ENCODE measurements at places on chromosomes 3 and 15.

DNA sequence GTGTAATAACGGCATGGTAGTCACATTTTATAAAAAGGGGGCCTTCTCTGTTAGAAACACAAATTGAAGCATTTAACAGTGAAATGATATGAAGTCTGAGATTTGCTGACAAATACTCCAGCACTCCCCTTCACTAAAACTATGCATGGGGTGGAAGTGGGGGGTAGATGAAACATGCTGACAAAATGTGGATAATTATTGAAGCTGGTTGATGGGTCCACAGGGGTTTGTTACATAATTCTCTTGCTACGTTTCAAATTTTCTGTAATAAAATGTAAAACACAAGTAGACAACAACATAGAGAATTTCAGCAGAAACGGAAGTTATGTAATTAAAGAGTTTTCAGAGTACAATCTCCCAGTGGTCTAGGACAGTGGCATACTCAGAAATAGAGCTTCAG, 37.0 kb downstream of the MCF2L2 start:
- DNase-seq = no peak

DNA sequence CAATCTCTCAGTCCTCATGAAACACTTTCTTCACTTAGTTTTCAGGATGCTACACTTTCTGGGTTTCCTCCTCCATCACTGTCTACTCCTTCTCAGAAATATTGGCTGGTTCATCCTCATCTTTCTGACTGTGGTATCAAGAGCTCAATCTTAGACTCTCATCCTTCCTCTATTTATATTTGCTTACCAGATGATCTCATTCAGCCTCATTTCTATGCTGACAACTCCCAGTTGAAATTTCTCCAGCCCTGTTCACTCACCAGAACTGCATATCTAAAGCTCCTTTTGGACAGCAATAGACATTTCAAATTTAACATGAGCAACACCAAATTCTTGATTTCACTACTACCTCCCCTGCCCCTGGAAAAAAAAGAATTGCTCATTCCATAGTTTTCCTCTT, 48.0 kb upstream of the FBN1 start:
- no peak for DNase-seq

DNA sequence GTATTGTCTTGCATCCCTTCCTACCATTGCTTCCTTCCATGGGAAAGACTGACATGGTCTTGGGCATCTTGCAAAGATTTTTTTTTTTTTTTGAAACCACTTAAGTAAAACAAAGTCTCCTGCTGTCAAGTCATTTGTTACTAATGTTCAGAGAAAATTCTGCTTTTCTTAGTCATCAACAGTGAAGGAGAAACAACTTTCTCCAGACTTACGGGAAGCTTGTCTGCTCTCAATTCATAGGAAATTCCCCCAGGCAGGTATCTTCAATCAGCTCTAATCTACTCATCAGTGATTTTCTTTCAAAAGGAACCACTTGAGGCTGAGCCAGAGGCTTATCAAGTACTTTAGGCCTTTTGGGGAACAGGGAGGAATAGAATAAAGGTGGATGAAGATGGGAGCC, 15.9 kb upstream of the DRD3 start:
- DNase-seq = no peak

DNA sequence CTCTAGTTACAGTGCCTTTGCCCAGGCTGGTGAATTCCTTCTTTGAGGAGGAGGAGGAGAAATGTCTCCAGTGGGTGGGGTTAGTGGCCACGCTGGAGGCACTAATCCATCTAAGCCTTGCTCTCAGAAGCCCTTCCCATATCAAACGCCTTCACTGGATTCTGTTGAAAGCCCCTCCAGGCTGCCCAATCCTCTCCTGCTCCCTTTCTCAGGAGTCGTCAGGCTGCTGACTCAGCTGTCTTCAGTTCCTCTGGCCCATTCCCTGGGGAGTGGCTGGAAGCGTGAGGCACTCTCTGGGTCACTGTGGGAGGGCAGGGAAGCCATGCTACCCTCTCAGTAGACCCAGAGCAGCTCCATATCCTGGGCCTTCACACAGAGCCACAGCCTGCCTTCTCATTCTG, 2.7 kb downstream of the AP2M1 start:
- no peak for DNase-seq

GRCh38 chr3:23487015-23487414, 283.9 kb downstream of the UBE2E2 start:
- no peak for DNase-seq

GRCh38 chr3:104523136-104523535, 843.6 kb upstream of the ALCAM start:
- no peak for DNase-seq

- no peak for DNase-seq
Observed at GRCh38 chr15:86588413-86588812, 508.7 kb downstream of the AGBL1 start.

GRCh38 chr3:139636511-139636910, 41.3 kb downstream of the NMNAT3 start:
- no peak for DNase-seq

- no peak for DNase-seq
Observed at GRCh38 chr3:144777906-144778305, 806.3 kb downstream of the DIPK2A start.

Data from effector memory CD4-positive, alpha-beta T cell (primary cell).